ENCODE measurements at places on chromosomes 11 and 22.

DNA sequence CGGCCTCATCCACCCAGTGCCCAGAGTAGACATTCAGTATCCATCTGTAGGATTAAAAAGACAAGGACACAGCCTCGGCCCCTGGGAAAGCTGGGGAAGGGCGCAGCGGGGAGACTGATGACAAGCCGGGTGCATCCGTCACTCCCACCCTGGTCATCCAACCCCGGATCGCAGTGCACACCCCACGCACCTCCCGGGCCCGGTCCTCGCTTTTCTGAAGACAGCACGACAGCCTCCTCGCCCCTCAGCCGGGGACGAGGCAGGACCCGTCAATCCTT, 1.1 kb downstream of the FCHSD2 start:
- DNase-seq = peak; percentile 23

- DNase-seq = no peak
Measured at GRCh38 chr22:46775850-46776826, 13.7 kb downstream of the TBC1D22A start.

DNA sequence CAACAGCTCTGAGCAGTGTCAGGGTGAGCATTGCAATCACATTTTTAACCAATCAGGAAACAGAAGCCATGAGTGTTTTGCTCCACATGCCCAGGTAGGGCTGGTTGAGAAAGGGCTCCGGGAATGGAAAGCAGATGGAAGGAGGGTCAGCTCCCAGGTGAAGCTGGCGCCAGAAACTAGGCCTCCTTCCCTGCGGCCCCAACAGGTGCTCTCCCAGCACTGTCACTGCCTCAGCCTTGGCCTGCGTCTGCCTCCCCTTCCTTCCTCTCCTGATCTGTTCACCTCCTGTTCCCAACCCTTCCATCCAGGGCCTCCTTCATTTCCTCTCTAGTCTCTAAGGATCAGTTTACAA, 4.6 kb upstream of the VSIG10L2 start:
- no peak for DNase-seq

DNA sequence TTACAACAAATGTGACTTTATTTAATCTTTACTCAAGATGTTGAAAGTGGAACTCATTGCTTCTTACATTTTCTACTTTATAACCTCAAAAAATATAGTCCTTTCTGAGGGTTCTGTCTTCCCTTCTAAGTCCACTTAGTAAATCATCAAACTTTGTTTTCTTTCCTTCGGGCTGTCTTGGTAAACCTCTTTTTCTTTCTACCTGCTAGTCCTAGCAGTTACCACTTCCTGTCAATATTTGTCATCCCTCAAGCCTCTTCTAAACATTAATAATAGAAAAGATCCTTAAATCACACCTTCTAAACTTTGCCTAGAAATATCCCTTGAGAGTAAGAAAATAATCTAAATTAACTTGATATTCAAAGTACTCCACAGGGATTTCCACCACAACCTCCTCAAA, 580.4 kb downstream of the CNTN5 start:
- no peak for DNase-seq

DNA sequence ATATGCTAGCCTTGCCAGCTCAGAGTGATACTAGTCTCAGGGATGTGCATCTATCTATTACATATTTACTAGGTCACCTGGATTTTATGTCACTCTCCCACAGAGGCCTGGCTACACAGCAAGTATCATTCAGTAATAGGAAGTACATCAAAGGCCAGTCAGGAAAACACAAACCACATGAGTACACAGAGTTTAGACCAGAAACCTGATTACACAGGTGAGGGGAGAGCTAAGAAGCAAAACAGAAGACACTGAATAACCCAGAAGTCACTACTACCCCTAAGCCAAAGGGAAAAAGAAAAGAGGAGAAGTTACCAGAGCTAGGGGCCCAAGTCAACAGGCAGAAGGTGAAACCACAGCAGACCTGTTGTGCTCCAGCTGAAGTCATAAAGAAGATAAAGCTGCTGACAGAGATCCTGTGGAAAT, 13.3 kb downstream of the LPXN start:
- no peak for DNase-seq

Data from T-cell (primary cell).